ENCODE measurements at places on chromosomes 3 and 15.

- DNase-seq, result peak; percentile 47
These were observed 2.4 kb downstream of the UCN2 start for GRCh38 chr3:48561045-48561736.

GRCh38 chr15:68052431-68052830 is 1.7 kb upstream of the PIAS1 start:
- no peak for DNase-seq

DNA sequence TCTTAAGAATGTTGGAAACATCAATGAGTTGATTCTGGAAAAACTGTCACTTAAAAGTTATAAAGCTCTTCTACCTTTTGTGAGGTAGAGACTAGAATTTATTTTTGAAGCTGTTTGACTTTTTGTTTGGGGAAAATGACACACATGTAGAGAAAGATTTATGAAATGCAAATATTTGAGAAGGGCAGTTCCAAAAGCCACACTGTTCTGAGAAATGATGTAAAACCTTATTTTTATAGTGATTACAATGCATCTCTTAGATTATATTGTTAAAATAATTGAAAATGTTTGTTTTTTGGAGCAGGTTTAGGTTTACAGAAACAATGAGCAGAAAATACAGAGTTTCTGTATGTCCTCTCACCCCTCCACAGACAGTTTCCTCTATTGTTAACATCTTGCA is 116.1 kb upstream of the CMC1 start:
- no peak for DNase-seq

DNA sequence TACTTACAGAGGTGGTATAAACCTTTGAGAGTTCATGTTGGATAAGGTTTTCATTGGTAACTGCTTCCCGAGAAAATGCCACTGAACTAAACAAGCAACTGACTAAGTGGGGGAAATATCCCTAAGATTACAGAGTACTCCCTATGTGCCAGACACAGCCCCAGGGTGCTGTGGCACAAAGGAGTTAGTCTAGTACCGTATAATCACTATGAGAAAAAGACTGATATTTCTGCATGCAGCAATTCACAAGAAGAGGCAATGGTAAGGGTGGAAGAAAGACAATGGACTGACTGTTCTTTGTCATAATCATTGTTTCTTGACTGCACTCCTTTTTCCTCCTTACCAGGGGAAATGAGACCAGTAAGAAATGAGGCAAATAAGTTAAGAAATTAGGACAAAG is 20.0 kb upstream of the SLC25A26 start:
- DNase-seq, result no peak

GRCh38 chr3:194423317-194423716 is 24.3 kb upstream of the GP5 start:
- no peak for DNase-seq

- DNase-seq, result no peak
These were observed 279.8 kb upstream of the SEMA6D start for GRCh38 chr15:47437491-47437890.

DNA sequence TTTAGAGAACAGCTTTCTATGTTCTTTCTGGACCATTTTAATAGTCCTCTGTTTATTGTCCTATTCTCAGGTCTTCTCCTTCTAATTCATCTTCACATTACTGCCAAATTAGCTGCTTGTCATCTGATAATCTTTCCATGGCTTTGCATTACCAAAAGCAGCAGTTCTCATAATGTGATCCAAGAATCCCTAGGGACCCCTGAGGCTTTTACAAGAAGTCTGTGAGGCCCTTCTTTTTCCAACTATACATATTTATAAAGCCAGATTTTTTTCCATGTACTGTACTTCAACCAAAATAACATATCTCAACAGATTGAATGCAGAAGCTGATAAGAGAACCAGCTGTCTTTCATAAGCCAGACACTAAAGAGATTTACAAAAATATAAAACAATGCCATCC is 162.5 kb upstream of the BFSP2 start:
- peak; percentile 26 for DNase-seq

DNA sequence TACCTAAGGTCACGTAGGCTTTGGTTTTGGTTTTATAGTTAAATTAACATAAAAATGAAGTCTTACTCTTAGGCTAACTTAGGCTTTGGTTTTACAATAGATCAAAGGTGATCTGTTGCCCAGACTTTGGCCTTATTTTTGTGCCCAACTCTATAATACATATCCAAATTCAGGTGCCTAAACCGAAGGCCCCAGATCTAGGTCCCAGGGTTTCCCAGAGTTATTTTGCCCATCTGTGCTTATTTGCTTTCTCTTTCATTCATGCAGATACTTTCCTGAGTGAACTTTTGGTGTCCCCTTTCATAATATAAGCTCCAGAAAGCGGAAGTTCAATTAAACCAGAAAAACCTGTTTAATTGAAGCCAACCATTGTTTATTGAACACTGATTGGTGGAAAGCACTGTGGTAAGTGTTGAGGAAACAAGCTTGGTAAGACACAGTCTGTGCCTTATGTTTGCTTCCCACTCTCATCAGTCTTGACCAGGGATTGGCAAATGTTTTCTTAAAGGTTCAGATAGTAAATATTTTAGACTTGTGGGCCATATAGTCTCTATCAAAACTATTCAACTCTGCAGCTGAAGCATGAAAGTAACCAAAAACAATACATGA is 209.7 kb downstream of the WDR72 start:
- no peak for DNase-seq

GRCh38 chr15:101192081-101192480 is 59.8 kb downstream of the CHSY1 start:
- DNase-seq, result no peak

GRCh38 chr3:155179966-155180757 is 100.0 kb downstream of the MME start:
- no peak for DNase-seq

- DNase-seq, result no peak
These were observed 66.6 kb downstream of the LEO1 start for GRCh38 chr15:51904931-51905330.

DNA sequence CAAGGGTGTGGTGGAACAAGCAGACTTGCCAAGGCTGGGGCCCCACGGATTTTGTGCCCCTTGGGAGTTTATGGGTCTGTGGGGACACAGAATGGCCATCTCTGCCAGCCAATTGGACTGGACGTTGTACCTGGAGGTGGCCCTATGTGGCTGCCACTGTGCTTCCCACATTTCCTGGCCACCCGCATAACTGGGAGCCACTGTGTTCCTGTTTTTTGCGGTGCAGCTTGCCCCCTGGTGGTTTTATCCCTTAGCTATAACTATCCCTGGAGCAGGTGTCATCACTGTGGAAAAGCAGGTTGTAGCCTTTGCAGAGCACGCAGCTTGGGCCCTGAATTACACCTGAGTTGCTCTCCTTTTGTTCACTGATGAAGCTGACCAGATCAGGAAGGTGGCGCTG is 306.3 kb downstream of the ZPLD1 start:
- DNase-seq, result no peak

GRCh38 chr3:57309769-57310360 is 17.4 kb upstream of the ASB14 start:
- DNase-seq, result no peak

DNA sequence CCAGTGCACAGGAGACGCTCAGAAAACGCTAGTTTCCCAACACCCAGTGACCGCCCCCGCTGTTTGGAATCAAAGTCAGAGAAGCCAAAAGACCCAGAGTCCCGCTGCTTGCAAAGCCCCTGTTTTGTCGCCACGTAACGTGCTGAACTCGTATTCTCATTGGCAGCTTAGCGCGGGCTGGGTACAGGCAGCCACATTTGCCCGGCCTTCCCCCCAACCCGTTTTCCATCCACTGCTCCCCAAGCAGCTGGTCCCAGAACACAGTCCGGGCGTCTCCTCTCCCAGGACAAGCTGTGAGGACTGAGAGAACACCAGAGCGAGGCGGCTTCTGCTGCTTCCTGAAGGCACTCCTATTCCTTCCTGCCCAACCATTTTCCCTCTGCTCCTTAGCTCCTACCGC is 54.8 kb downstream of the RASGRF1 start:
- DNase-seq, result no peak

- no peak for DNase-seq
These were observed 36.1 kb downstream of the RAB6B start for GRCh38 chr3:133859381-133860234.

DNA sequence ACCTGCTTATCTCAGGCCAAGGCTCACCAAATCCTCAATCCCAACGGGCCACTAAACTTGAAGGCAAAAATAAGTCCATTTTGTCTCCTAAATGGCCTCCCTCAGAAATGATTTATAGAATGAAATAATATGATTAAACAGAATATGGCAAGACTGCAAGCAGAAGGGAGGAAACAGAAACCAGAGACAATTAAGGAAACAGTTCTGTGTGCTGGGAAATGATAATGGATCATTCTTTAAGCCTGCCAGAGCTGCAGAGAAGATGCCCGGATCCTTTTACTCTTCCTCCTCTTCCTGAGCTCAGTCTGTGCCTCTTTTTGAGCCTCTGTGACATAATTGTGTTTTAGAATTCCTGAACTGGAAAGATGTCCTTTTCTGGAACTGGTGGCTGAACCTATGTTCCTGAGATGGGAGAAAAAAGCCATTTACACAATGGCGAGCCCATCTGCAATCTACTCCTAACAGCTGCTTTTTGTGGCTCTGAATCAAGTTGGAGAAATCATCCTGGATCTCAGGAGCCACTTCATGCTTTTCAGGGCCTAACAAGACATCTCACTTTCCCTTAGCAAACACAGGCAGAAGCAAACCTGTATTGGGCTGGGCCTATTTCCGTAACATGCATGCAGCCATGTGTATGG is 2.8 kb upstream of the ABHD2 start:
- no peak for DNase-seq

DNA sequence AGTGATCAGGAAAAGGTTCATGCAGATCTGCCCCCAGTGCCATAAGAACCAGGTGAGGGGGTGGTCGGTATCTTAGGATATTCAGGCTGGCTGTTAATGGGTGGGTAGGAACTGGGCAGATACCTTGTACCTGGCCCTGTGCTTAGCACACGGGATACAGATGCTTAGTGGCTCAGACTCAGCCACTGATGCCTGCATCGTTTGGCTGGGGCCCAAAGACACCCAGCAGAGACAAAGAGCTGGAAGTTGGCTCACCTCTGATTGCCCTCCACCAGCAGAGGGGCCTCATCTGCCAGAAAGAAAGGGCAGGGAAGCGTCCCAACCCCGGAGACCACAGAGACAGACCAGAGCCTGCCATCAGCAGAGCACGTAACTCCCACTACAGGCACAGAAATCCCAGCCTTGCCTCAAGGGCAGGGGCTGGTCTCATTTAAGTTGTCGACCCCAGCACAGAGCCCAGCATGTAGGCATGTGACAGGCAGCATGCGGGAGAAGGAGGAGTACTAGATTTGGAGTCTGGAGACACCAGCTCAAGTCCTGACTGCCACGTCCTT is 64.1 kb upstream of the SLC6A1 start:
- no peak for DNase-seq

DNA sequence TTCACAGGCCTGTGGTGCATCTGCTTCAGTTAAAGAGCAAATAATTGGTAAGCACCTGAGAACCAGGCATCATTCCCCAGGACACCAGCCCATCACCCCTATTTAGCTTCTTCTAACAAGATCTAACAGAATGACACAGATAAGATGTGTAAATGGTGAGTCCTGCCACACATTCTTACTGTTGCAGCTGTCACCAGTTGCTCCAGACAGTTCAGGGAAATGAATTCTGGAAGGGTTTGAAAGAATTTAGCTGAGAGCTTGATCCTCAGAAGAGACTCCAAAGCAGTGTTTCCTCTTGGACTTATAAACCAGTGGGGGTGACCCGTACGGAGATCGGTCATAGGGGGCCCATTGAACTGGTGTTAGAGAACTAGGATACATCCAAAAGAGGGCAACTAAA is 238.0 kb downstream of the MEX3B start:
- DNase-seq, result no peak

All from fibroblast of pulmonary artery (primary cell).